Muscle of leg (tissue), 16 donors: ENCODE measurements at places on chromosomes 4 and X.
A peak's percentile ranks its signal among the peaks of the same experiment; 100 is the strongest.

DNA sequence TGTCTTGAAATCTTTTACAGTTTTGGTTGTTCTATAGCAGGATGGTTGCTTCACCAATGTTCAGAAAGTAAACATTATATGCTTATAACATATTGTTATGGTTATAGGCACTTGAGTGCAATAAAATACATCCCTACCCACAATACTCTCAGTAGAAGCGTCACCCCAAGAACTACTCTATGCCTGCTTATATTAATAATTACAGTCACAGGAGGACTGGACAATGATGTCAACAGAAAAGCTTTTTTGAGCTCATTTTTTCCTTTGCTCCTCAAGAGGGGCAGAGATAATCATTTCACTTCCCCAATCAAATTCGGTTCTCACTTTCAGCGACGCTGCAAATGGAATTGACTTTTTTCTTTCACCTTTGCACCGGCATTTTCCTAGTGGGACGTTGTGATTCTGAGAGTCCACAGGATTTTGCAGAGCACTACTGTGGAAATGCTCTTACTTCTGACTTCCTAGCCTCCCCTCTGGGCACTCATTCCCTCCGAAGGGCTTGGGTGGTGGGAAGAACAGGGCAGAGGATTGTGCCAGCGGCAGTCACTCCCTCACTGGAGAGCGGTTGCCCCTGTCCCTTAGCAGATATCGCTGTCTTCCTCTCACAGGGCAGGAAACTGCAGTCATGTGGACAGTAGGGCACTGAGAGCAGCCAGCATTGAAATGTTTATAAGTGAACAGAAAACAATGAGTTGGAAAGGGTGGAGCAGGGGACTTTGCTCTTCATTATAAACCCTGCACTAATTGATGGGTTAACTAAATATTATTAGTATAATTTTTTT is 24.9 kb upstream of the SGMS2 start:
- DNase-seq: peak; percentile 8

DNA sequence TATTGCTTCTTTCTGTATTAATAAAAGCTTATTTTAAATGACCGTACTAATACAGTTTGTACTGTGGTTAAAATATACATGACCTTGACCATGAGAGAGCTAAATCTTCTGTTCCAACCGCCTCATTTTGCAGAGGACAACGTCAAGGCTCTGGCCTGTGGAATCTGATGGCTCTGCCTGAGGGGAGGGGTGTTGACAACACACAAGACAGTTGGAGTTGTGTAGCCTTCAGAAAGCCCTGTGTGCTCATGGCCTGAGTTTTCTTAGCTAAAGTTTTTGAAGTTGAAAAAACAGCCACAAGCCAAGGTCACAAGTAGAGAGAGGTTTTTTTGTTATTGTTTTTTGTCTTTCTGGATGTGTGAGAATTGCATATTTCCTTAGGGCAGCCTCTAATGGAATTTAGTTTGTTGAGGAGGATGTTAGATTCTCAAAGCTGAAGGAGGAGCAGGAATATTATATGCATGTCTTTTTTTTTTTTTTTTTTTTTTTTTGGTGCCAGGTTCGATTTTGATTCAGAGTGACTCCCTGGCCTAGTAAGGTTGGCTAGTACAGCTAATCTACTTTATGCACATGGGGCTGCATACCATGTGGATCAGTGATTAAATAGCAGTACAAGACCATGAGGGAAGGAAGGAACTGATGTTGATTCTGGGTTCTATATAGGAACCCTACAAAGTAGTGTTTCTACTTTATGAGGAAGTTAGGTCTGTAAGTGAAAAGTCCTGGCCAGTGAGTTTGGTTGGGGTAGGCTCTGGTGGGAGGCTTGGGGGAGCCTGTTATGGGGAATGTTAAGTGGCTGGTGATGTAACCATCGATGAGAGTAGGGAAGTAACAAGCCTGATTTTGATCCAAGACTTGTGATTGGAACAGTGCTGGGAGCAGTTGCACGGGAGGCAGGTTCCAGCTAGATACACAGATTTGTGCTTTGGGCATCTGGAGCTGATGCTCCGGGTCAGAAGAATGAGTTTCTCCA is 20.3 kb downstream of the SMS start:
- no peak for DNase-seq

DNA sequence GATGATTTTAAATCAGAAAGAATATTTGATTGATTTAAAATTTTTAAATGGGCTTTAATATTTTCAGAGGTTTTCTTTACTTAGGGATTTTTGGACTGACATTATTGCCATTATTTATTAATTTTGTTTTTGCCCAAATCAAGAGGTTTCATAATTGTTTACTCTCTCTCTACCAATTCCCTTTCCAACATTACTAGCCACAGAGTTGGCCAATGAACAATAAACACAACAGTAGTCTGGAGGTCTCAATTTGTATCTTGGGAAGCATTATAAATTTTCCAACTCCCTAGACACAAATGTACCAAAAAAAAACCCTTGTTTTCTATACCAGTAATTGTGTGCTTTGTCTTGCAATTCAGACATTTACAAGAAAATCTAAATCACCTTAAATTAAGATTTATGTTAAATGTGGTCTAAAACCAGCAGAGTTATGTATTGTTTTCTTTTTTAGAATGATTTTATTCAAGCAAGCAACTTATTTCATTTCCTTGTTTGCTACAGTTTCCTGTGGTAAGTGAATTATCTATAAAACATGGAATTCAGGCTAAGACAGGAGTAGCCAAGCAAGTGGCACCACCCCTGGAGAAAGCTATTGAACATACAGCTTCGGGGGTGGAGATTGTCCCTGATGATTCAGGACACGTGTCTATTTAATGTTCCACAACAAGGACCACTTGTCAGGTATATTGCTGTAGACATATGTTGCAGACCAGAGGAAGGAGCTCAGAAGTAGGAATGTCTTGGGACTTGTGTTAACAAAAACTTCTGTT is 622 bp downstream of the KLKB1 start:
- no peak for DNase-seq

DNA sequence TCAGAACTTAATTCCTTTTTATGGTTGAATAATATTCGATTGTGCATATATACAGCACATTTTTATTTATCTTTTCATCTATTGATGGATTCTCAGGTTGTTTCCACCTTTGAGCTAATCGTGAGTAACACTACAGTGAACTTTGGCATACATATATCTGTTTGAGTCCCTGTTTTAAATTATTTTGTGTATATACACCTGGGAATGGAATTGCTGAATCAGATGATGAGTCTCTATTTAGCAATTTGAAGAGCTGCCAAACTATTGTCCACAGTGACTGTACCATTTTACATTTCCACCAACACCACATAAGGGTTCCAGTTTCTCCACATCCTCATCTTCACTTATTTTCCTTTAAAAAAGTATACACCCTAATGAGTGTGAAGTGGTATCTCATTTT is 166.2 kb upstream of the FGF13 start:
- DNase-seq: no peak

GRCh38 chrX:2187352-2188115 is 313.2 kb downstream of the DHRSX start:
- DNase-seq: no peak

- DNase-seq: no peak
Observed at GRCh38 chr4:25811374-25811690, 51.5 kb downstream of the SEL1L3 start.

DNA sequence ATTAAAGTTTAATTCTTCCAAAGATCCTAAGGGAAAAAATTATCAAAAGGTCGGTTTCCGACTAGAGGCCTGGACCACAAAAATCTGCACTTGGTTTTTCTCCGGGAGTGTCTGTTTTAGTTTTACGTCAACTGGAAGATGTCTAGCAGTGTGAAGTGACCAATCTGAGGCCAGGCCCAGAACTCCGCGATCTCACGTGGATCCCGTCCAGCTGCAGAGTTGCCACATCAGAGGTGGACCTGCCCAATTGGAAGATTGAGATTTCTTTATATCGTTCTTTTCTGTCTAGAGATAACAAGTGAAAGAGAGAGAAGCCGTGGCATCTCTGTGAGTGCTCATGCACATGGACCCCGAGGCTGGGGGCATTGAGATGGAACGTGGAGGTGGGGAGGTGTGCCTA is 115.8 kb downstream of the AFF1 start:
- DNase-seq: no peak

GRCh38 chr4:146049802-146050201 is 111.2 kb upstream of the ZNF827 start:
- no peak for DNase-seq

- peak; percentile 95 for DNase-seq
Observed at GRCh38 chr4:26248647-26249046, 72.2 kb upstream of the RBPJ start.

GRCh38 chrX:120672841-120673530 is 43.1 kb upstream of the C1GALT1C1 start:
- no peak for DNase-seq

GRCh38 chrX:15769300-15769954 is 20.9 kb upstream of the ZRSR2 start:
- no peak for DNase-seq

- DNase-seq: peak; percentile 70
Observed at GRCh38 chrX:71910643-71910985, at the start of gene NHSL2. Gene NHSL2, plus strand, starts transcription at chrX:71910845.

- no peak for DNase-seq
Observed at GRCh38 chr4:139175646-139176301, 1.2 kb downstream of the ELF2 start.

DNA sequence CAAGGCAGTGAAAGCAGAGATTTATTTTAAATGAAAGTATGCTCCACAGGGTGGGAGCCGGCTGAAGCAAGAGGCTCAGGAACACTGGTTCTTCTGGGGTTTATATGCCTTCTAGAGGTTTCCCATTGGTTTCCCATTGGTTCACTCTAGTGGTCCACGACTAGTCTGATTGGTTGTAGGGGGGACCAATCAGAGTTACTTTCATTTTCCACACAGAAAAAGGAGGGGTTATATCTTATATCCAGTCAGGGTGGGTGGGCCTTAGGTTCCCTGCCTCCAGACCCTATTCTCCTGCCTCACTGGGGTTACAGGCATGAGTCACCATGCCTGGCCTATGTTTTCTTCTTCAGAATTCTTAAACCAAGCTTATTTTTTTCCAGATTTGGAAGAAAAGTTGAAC is 101.6 kb downstream of the KLHL8 start:
- no peak for DNase-seq

DNA sequence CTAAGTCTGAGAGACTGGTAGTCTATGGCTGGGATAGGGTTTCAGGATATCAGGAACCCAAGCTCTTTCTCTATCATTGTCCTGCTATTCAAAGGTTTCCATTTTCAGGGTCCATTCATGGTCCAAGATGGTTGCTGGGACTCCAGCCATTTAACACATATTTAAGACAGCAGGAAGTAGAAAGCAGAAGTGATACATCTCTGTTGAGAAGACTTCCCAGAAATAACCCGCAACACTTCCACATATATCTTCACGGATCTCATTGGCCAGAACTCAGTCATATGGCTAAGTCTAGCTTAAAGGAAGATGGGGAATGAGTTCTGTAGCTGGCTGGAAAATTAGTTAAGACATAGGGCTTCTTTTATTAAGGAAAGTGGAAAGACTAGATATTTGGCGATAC is 23.8 kb downstream of the CTSO start:
- no peak for DNase-seq

- no peak for DNase-seq
Observed at GRCh38 chrX:53211391-53211978, 13.5 kb downstream of the KDM5C start.
